ENCODE measurements at places on chromosomes 5 and 9. TPM values are rescaled to one million over a fixed set of nuclear protein-coding genes. Genes with fewer than 3 reads are reported as not detected.

NXNL2 gene
- 1.4 TPM for total RNA-seq

LHFPL2 gene
- total RNA-seq, result 25.1 TPM

COL5A1 gene
- total RNA-seq, result 6.9 TPM

TMEM232 gene
- 39.9 TPM for total RNA-seq

GLE1 gene
- total RNA-seq, result 21.9 TPM

GPX3 gene
- total RNA-seq, result 9.0 TPM

ADRB2 gene
- 2.1 TPM for total RNA-seq

TMEFF1 gene
- total RNA-seq, result 46.6 TPM

IL33 gene
- 17.5 TPM for total RNA-seq
